Activated naive CD8-positive, alpha-beta T cell treated with anti-CD3 and anti-CD28 coated beads for 36 hours (primary cell): ENCODE measurements at places on chromosomes 5 and 9.
A peak's percentile ranks its signal among the peaks of the same experiment; 100 is the strongest.

GRCh38 chr9:73180403-73180802, 28.7 kb downstream of the ANXA1 start:
- DNase-seq: no peak

- peak; percentile 81 for DNase-seq
Observed at GRCh38 chr9:129610473-129611306, 10.2 kb downstream of the C9orf50 start.

DNA sequence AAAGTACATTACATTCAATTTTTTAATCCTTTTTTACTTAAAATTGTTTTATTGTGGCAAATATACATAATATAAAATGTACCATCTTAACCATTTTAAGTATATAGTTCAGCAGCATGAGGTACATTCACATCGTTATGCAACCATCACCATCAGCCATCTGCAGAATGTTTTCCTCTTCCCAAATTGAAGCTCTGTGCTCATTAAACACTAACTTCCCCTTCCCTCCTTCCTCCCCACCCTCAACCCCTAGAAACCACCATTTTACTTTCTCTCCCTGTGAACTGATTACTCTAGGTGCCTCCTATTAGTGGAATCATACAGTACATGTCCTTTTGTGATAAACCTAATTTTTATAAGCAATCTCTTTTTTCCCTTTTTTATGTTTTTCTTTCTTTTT, 15.6 kb downstream of the TEX53 start:
- no peak for DNase-seq

DNA sequence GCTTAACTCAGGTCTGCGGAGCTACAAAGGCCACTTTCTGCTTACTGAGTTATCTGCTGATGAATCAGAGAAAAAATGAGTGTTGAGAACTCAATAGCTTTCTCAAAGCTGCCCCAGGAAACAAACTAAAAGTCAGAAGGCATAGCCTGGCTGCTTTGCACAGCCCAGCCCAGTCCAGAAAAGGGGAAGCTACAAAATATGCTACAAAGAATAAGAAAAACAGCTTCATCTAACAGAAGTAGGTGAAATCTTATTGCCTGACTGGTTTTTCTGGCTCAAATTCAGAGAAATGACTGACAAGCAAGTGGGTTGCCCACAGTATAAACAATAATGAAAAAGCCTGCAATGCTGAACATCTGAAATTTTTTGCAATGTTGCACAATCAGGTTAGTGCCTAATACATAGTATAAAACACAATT, 156.2 kb downstream of the PPP2R2B start:
- no peak for DNase-seq

DNA sequence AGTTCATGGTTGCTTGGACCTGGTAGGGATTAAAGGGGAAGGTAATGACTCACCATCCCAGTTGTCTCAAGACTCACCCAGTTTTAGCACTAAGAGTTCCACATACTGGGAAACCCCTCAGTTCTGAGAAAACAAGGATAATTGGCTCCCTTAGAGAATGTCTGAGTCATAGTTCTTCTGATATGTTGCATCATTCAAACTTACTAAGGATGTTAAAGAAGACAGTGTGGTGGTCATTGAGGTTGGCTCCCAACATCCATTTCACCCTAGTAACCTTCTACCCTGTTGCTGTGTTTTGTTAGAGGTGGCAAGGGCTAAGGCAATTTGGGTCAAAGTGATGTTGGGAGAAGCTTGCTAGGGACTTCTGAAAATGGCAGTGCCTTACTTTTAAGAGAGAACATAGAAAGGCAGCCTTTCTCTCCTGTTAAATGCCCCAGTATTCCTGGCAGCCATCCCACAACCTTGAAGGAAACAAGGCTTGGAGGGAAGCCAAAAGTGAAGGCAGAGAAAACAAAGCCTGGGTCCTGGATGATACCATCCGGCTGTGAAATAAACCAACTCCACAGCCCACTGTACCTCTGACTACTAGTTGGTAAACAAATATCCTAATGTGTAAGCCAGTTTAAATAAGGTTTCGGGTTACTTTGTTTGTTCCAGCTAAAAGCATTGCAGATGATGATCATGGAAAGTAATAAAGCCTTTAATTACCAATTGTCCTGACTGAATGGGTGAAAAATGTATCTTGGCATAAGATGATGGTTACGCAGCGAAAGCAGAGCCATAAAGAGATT, 80.4 kb upstream of the ADAMTSL1 start:
- DNase-seq: no peak

DNA sequence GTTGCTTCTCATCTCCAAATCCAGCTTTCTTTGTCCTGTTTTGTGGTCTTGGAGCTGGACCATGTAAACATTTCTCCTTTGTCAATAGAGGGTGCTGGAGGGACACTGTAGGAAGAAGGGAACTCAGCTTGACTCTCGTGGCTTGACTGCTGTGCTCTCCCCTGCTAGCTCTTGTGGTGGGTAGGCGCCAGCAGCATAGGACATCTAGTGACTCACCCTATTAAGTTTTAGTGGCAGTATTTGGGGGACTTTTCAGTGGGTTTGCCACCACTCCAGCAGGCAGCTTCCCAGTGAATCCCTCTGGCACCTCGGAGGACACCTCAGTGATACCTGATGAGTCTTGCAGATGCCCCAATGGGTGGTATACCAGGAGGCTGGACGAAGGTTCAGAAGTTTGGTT, 97.8 kb downstream of the TSSK1B start:
- no peak for DNase-seq

DNA sequence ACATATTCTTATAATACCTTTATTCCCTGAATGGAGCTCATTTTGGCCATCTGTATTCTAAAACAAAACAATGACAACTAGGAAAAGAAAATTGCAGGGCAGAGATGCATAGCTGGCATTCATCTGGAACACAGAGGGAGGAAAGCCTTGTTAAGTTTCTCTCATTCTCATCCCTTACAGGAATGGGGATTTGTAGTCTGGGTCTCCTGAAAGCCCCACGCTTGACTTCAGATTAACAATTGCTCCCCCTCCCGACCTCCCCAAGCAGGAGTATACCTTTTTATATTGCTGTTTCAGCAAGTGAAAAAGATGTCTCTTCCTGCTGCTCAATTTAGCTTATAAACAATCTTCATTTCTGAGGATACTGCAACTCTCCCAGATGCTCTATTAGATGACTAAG, 812.1 kb downstream of the EFNA5 start:
- DNase-seq: no peak

- no peak for DNase-seq
Observed at GRCh38 chr5:140131967-140132409, 6.3 kb downstream of the IGIP start.

DNA sequence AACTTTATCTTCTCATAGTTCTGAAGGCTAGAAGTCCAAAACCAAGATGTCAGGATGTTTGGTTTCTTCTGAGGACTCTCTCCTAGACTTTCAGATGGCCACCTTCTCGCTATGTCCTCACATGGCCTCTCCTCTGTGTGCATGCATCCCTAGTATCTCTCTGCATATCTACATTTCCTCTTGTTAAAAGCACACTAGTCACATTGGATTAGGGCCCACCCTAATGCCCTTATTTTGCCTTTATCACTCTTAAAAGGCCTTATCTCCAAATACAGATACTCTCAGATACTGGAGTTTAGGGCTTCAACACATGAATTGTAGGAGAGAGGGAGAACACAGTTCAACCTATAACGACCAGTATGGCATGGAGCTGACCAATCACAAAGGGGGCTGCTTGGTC, 151.7 kb downstream of the PRELID2 start:
- DNase-seq: no peak

DNA sequence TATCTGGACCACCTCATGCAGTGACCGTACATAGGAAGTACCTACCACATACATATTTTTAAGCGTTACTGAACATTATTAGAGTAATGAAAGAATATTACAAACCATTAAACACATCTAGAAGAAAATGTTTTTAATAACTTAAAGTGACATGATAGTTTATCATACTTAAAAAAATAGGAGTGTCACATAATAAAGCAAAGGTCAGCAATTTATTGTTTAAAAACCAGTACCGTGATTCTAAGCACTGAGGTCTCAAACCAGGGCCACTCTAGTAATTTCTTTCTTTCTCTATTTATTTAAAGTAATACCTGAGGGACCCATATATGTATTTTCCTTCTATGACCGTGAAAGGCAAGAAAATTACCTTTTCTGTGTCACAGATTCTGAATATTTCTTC, 216.0 kb downstream of the MLLT3 start:
- DNase-seq: no peak

GRCh38 chr5:151595411-151595826, 4.3 kb upstream of the FAT2 start:
- no peak for DNase-seq

DNA sequence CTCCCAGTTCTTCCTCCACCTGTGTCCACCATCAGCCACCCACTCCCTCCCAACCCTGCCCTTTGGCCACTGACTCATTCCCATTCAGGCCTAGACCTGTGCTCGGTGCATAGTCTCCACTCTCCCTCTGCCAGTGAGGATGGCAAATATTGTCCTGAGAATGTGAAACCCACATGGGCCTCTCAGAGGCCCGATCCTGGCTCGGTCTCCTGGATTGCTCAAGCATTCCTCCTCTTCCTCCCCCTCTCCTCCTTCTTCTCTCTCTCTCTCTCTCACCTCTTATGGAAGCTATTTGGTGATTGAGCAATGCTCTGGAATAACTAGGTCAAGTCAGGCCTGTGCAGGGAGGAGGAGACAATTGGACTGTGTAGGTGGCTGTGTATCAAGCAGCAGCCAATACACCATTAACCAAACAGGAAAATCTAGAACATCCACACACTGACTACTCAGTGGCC, 99.9 kb downstream of the KLF4 start:
- no peak for DNase-seq
